Natural killer cell treated with Interleukin-12 subunit alpha and Interleukin-12 subunit beta and Interleukin-15 and Interleukin-18, amount 100 ng/mL, for 72 hours (primary cell): ENCODE measurements at places on chromosomes 16 and 17.
A peak's percentile ranks its signal among the peaks of the same experiment; 100 is the strongest.

- DNase-seq, result no peak
Measured at GRCh38 chr17:56325313-56326000, 172.2 kb downstream of the ANKFN1 start.

DNA sequence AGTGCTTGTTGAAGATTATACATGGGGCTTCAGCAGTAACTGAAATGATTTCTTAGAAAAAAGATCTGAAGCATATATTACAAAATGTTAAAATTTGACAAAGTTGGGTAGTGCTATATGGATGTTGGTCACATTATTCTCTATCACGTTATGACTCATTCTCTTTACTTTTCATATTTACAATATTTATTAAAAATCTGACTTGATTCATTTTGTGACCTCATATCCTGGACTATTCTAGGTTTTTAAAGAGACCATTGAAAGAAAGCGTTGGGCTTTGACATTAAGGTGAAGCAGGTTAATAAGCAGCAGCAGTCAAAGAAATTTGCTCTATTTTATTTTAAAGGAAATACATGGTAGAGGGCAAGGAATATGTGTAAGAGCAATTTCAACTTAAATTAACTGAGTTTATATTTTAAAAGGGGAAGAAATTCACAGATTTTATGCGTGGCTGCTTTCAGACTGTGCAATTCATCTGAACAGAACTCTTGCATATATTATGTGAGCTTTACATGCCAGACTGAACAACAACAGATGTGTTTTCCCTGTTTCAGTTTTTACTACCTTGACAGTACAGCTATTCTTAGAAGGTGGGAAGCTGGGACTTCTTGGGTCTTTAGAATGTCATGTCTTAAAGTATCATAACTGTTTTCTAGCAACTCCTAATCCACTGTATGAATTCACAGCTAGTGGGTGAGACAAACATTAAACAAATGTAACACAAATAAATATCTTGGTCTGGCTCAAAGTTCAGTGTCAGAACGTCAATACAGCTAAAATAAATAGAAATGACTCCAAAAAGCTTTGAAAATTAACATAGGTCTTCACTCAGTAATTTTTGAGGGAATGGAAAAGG is 10.4 kb upstream of the FAM20A start:
- no peak for DNase-seq

- DNase-seq, result no peak
Measured at GRCh38 chr16:56419740-56420548, 5.4 kb downstream of the AMFR start.

- no peak for DNase-seq
Measured at GRCh38 chr17:34756637-34757021, 177.2 kb downstream of the TMEM132E start.

GRCh38 chr17:45902892-45903346 is 8.6 kb downstream of the MAPT start:
- DNase-seq, result peak; percentile 22

DNA sequence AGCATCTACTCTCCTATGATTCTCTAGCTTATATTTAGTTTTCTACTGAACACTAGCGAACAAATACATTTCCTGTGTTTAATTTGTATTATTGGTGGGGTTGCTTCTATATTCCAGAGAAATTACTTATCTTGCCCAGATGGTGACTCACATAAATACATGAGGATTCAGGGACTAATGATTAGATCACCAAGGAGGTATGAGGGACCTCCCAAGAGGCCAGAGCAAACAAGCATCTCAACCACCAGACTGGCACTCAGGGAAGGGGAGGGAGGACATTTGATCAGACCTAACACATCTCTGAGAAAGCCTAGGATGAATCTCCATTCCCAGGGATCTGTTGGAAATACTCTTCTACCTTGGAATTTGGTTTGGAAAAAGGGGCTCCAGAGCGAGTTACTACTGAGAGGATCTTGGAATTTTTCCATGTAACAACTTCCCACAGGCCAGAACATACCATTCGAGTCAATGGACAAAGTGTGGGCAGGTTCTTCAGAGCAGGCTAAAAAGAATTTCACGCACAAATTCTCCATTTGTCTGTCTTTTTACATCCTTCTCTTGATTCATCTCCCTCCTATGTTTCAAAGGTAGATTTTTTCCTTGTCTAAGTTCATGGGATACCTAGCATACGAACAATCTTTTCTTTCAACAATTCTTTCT is 262.6 kb upstream of the MYOCD start:
- no peak for DNase-seq

GRCh38 chr17:44254361-44255095 is 13.4 kb downstream of the SLC4A1 start:
- no peak for DNase-seq

DNA sequence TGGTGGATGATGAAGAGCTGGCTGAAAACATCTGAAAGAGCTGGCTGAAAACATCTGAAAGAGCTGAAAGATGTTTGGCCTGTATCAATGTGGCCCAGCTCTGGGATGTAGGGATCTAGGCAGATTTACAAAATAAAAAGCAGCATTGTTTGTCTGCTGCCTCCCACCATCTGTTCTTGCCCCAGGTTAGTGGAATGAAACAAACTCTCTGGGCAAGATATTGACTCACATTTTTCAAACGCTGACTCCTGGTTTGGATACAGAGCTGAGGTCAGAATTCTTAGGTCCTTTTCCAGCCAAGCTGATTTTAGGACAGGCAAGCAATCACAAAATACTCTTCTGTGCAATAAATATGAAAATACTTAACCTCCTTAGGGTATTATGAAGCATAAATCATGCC is 139.0 kb downstream of the STX8 start:
- no peak for DNase-seq

- no peak for DNase-seq
Measured at GRCh38 chr17:34761646-34762045, 182.3 kb downstream of the TMEM132E start.

GRCh38 chr17:70111201-70111600 is 36.2 kb downstream of the KCNJ16 start:
- no peak for DNase-seq

GRCh38 chr17:58308173-58308984 is 20.2 kb downstream of the TSPOAP1 start:
- DNase-seq, result no peak

- peak; percentile 68 for DNase-seq
Measured at GRCh38 chr16:57084257-57084770, 8.1 kb upstream of the CPNE2 start.

DNA sequence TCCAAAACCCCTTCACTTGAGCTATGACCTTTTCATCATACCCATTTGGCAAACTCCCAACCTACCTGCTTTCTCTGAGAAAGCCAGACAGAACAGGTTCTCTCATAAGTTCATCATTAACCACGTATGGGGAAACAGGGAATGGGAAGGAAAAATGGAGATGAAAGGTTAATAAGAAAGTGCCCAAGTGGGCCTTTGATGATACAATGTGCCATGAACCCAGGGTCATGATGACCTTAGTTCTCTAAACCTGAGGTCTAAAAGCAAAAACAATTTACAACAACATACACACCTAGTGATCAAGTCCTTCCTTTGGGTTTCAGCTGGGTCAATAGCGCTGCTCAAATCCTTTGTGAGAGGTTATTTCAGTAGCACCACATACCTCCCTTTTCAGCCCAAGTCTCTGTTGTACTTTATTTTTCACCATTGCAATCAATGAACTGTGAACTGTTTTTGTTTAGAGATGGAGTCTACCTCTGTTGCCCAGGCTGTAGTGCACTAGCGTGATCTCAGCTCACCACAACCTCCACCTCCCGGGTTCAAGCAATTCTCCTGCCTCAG is 14.5 kb upstream of the RANGRF start:
- DNase-seq, result no peak

- DNase-seq, result no peak
Measured at GRCh38 chr17:34246881-34247280, 8.2 kb upstream of the CCL2 start.

- peak; percentile 66 for DNase-seq
Measured at GRCh38 chr17:64420143-64420670, 28.7 kb upstream of the MILR1 start.

DNA sequence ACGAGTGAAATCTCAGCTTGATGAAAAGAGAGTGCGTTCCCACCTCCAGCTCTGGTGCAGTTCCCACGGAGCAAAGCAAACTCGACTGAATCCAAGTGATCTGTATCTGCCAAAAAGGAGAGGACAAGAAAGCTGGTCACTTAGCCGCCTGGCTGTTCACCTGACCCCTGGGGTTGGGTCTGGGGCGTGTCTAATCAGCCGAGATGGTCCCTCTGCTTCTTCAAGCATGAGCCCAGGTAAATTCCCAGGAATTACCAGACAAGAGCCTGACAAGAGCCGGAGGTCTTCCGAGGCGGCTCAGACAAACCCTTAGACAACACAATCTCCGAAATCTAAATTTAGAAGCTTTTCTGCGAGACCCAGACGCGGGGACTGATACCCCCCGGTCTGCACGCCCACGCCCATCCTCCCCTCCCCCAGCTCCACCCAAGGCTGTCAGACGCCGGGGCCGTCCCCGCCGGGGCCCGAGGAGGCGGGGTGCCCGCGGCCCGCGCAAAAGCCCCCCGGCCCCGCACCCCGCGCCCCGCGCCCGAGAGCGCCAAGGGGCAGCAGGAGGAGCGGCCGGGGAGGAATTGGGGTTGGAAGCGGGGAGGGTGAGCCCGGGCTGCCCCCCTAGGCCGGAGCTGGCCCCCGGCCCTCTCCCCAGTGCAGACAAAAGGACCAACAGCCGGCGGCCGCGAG is 674 bp downstream of the ZNF821 start:
- DNase-seq, result peak; percentile 72

GRCh38 chr16:12535535-12536411 is 267.9 kb downstream of the CPPED1 start:
- no peak for DNase-seq
